GM12878 (cell line): ENCODE measurements at places on chromosomes 4 and X.
A peak's percentile ranks its signal among the peaks of the same experiment; 100 is the strongest.

DNA sequence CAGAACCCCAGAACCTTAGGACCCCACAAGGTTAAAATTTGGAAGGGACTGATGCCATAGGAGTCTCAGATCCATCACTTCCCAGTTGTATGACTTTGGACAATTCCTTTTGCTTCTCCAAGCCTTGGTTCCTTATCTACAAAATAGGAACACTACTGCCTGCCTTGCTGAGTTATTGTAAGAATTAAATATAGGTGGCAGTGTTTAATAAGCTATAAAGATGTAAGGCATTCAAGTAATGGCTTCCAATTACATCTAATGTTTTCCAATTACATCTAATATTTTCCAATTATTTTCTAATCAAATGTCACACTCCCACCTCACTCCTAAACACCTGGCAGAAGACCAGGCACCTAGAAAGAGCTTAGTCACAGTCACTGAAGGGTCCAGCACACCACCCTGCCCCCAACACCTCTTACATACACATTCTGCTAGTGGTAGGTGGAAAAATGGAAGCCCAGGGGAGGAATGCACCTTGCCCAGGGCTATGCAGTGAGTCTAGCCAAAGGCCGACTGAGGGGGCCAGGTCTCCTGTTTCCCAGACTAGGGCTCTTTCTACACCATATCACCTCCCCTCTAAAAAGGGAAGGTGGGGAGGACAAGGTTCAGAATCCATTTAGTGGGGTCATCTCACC, 24.5 kb upstream of the KDM5C start:
- no peak for DNase-seq

GRCh38 chrX:54944816-54945215, 24.2 kb downstream of the TRO start:
- DNase-seq, result no peak

- DNase-seq, result no peak
Observed at GRCh38 chrX:82666355-82666754, 841.7 kb upstream of the POU3F4 start.

GRCh38 chr4:3369781-3370674, 71.7 kb upstream of the HGFAC start:
- DNase-seq, result no peak

DNA sequence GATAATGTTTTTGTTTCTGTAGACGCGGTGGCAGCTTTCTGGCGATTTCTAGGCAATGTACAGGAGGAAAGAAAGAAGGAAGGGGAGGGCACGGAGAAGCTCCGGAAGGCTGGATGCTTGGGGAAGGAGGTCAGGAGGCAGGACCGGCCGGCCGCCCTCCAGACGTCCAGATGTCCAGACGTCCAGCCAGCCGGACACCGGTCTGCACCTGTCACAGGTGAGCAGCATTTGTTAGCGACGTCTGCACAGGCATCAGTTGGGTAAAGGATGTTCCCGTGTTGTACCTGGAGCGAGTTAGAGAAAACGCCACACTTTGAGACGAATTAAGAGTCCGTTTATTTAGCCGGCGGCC, 90.0 kb upstream of the PPP2R3B start:
- DNase-seq, result no peak

- no peak for DNase-seq
Observed at GRCh38 chrX:150269605-150270254, 93.4 kb upstream of the MAMLD1 start.

DNA sequence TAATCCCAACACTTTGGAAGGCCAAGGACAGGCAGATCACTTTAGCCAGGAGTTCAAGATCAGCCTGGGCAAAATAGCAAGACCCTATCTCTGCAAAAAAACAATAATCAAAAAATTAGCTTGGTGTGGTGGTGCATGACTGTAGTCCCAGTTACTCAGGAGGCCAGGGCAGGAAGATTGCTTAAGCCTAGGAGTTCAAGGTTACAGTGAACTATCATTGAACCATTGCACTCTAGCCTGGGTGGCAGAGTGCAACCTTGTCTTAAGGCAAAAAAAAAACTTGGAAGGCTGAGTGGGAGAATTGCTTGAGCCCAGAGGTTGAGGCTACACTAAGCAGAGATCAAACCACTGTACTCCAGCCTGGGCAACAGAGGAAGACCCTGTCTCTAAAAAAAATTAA, 5.2 kb upstream of the FRYL start:
- no peak for DNase-seq

- no peak for DNase-seq
Observed at GRCh38 chr4:71275004-71275403, 63.8 kb upstream of the SLC4A4 start.

- DNase-seq, result peak; percentile 12
Observed at GRCh38 chr4:168183717-168184571, 91.6 kb downstream of the ANXA10 start.

DNA sequence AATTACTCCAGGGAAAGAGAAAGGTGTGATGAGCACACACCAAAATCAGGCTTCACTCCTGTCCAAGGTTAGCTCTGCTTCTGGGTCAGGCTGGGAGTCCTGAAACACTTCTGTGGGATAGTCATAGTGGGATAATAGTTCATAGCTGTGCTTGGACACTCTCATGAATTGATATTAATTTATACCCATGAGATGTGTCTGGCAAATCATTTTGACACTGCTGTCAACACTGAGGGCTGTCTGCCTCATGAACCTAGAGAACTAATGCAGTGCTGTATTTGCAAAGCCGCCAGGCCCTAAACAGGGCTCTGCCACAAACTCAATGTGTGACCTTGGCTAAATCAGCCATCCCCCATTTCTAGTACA, 24.5 kb upstream of the PGRMC1 start:
- DNase-seq, result no peak

- DNase-seq, result no peak
Observed at GRCh38 chr4:21864686-21865085, 83.9 kb downstream of the KCNIP4 start.

DNA sequence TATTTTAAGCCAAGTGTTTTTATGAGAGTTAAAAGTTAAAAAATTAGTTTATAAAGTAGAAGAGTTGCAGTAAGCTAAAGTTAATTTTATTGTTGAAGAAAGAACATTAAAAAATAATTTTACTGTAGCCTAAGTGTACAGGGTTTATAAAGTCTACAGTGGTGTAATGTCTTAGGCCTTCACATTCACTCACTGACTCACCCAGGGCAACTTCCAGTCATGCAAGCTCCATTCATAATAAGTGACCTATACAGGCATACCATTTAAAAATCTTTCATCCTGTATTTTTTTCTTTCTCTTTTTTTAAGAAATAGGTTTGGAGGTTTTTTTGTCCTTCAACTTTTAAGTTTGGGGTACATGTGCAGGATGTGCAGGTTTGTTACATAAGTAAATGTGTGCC, 87.9 kb upstream of the NR3C2 start:
- no peak for DNase-seq

DNA sequence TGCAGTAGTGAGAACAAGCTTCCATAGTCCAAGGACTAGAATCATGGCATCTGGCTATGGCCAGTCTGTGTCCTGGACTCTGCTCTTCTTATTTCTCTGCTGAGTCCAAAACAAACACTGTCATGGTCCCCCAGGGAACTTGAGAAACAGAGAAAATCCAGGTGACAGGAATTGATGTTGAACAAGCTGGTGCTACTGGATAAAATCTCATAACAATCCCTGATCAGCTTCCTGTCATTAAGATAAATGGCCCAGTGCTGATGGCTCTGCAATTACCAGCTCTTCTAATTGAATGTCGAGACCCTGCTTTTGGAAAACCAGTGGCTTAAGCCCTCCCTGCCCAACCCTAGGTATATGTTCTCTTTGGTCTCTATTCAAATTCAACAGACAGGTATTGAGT, 58.8 kb upstream of the ARHGAP36 start:
- DNase-seq, result no peak

- no peak for DNase-seq
Observed at GRCh38 chrX:140794642-140795041, 85.1 kb downstream of the LINC00632 start.

- DNase-seq, result no peak
Observed at GRCh38 chr4:10879411-10880110, 195.0 kb upstream of the CLNK start.

DNA sequence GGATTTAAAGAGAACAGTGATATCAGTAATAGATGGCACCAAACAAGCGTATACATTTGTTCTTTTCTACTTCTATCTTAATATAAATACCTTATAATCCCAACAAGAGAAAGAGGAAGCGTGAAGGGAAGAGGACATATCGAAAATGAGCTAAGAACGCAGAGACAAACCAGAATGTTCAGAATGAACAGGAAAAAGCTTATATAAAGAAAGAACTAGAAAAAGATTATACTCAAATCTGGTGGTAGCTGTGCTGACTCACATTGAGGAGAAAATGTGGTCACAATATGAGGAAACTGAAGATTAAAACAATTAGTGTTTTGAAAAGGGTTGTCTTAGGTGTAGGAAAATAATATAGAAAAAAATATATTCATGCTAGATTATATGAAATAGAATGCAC, 2.0 kb upstream of the GPR34 start:
- DNase-seq, result no peak
